ENCODE measurements at places on chromosomes 12 and 14.

DNA sequence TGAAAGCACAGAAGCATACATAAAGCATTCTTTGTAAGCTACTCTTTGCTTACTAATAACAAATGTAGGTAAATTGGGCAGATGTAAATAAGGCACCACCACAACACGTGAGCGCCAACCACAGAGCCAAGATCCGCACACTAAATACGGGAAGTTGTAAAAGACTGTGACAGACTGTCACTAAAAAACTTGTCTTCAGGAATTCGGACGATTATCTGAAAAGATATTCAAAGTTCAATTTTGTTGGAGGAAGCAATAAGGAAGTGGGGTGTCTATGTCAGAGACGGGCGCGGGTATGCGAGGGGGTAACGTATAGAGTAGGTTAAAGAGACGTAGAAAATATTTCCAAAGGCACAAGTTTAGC is 1.5 kb upstream of the HSP90B1 start:
- DNase-seq = no peak

DNA sequence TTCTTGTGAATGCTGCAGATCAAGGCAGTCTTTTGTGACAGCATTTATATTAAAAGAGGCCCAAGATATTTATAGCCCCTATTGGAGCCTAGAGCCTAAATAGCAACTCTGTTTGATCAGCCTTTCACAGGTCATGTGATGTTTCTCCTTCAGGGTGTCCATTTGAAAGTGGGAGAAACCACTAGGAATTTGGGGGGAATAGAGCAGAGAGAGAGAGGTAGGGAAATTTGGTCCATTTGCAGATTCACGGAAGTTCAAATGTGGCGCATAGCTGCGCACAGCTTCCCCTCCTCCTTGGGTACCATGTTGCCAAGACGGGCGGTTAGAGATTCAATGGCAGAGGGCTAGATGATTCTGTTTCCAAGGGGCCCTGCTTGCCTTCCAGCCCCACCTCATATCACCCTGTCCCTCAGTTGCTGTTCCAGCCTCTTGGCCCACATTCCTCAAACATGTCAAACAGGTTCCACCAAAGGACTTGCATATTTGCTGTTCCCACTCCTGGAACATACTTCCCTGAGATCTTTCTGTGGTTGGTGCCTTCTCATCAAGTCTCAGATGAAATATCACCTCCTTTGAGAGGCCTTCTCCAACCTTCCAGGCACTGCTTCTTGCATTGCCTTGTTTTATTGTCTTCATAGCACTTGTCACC is 220.8 kb downstream of the CHST11 start:
- DNase-seq = no peak

- no peak for DNase-seq
These were observed 111.9 kb downstream of the ERC1 start for GRCh38 chr12:1102791-1103450.

DNA sequence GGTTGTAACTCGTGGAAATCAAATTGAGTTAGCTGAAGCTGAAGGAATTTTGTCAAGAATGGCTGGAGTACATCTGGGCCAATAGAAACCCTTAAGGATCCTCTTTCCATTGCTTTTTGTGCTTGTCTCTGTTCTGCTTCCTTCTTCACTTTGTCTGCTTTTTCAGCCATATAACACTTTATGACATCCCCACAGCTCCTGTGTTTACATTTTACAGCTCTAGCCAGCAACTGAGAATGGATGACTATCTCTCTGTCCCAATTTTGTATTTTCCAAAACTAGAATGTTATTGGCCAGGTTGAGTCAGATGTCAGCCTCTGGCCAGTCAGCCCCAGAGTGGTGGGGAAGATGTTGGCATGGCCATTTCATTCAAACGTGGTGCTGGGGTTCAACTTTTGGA is 57.6 kb downstream of the PELI2 start:
- no peak for DNase-seq

DNA sequence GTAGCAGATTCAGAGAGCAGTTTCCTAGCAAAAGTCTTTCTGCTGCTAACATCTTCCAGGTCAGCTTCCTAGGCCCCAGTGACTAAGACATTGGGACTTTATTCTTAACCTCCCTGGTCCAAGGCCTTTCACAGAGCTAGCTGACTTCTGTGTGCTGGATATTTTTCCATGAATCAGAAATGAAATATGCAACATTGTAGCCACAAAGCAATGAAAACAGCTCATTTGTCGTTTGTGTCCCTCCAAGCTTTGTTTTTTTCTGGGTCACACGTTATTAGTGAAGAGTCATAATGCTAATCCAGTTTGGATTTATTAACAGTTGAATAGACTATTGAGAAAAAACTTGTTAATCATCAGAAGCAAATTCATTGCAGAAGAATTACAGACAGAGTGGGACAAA is 82.4 kb downstream of the ARF6 start:
- no peak for DNase-seq

DNA sequence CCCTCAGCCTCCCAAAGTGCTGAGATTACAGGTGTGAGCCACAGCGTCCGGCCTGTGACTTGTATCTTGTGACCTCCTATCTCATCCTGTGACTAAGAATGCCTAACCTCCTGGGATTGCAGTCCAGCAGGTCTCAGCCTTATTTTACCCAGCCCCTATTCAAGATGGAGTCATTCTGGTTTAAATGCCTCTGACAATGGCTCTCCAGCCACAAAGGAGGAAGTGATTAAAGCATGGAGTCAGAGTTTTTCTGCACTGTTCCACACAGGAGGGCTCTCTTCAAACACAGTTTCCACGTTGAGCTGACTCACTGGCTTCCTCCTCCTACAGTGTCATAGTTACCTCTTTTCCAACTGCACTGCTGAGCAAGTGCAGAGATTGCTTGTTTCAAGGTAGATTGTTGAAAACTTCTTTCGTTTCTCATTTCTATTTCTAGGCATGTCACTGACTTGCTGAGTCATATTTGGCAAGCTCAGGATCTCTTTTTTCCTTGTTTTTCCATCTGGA is 383.8 kb downstream of the PCNX1 start:
- DNase-seq = no peak

- no peak for DNase-seq
These were observed 86.1 kb downstream of the SYNE2 start for GRCh38 chr14:63939006-63939270.

GRCh38 chr14:72651714-72652113 is 242.2 kb downstream of the DPF3 start:
- no peak for DNase-seq

DNA sequence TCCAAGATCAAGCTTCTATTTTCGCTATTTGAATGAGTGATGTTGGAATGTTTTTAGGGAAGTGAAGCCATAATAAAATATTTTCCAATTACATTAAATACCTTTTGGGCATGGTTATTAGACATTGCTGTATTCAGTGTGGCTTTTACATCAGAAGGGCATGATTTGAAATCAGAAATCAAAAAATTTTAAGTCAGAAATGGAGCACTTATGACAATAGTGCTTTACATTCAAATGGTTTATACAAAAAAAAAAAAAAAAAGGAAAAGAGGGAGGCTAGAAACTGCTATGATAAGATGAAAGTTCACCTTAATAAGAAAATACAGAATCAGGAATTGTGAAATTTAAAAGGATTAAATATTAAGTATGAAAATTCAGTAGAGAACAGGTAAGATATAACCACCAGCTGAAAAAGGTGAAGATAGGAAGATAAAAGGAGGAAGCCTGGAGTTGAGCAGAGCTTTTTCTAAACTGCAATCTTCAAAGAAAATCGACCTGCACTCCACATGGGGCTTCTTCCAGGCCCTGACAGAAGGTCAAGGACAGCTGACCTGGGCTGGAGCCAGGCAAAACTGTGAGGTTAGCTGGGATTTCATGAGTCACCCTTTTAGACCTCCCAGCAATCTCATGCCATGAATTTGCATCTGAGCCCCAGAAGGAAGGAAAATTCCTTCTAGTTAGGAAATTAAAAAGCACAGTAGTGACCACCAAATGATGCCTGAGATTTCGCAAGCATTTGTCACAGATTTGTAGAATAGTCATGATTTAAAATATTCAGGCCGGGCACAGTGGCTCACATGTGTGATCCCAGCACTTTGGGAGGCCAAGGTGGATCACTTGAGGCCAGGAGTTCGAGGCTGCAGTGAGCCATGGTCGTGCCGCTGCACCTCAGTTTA is 23.4 kb upstream of the BMP4 start:
- DNase-seq = peak; percentile 52

DNA sequence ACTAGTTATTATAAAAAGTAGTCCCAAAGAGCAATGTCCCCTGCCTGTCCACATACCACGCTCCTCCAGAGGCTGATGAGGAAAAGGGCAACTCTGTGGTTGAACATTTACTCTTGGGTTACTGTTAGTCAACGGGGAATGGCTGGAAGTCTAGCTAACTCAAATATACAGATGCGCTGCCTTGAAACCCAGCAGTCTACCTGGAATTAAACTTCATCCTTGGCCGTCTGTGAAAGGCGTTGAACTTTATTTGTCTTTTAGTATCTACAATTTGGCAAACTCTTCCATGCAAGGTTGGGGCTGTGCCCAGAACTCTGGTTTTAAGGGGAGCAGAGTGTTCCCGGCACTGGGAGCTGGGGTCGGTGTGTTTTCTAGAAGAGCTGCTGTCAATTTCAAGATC is 3.9 kb upstream of the MEG3 start:
- DNase-seq = no peak

- no peak for DNase-seq
These were observed 387.0 kb upstream of the GARIN6 start for GRCh38 chr12:99260456-99260996.

GRCh38 chr12:67450441-67450840 is 181.3 kb downstream of the CAND1 start:
- DNase-seq = no peak

Data from heart left ventricle (tissue), 16 donors.